Hematopoietic multipotent progenitor cell treated with erythropoietin and hydrocortisone succinate and interleukin-3 and kit ligand, for 4 days (in vitro differentiated cells): ENCODE measurements at places on chromosomes 4 and X.

GRCh38 chr4:174244441-174244840, 39.0 kb downstream of the FBXO8 start:
- DNase-seq: peak; percentile 33

- no peak for DNase-seq
These were observed 14.8 kb upstream of the UCHL1 start for GRCh38 chr4:41241919-41242318.

GRCh38 chrX:35150052-35150451, 207.5 kb downstream of the FAM47B start:
- DNase-seq: no peak

DNA sequence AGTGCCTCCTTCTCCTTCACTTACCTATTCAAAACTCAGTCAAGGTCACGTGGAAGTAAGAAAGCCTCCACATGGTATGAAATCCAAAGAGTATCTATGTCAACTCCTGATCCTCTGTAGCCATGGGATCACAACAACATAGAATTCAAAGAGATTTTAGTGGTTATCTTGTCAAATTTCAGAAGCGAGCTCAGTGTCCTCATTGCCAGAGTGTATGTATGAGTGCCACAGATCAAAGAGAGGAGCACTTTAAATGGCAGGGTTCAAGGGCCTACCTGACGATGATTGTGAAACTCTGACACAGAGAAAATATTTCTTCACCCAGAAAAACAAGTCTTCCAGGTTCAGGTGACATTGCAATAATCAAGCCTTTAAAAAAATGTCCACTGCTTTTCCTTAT, 1.2 kb upstream of the ACE2 start:
- no peak for DNase-seq

DNA sequence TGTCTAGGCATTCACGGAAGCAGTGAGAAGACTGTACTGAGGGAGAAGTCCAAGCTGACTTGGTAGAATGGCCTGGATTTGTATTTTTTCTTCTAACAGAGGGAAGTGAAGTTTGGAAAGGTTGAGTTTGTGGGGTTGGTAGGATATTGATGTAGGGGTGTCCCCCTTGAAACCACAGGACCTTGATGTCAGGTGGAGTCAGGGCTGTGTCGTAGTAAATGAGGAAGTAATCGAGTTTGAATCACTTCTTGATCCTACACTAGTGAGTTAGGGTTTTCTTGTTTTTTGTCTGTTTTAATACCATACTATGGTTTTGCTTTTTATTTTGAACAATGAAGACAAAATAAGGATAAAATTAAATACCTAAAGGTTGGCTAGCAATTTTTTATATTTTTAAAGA, 30.1 kb upstream of the ANAPC4 start:
- peak; percentile 25 for DNase-seq

GRCh38 chrX:71396576-71396975, 30.4 kb downstream of the TAF1 start:
- peak; percentile 71 for DNase-seq
